ENCODE measurements at places on chromosomes 5 and 9.

DNA sequence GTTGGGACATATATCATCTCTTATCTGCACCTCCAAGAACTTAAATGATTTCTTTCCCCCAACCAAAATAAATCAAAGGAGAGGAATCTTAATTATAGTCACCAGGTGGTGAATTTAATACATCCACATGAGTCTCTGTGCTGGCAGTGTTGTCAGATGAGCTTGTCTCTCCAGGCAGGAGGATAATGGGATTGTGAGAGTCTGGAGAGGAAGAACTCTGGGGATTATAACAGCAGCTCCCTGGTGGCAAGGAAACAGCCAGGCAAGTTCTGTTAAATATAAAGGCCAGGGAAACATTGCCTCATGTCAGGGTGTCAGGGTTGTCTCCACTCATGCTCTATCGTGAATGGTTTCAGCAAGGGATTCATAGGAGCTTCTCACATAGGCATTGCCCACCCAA is 80.8 kb downstream of the TLR4 start:
- DNase-seq = no peak

GRCh38 chr9:79962836-79963235 is 391.1 kb downstream of the TLE4 start:
- no peak for DNase-seq

DNA sequence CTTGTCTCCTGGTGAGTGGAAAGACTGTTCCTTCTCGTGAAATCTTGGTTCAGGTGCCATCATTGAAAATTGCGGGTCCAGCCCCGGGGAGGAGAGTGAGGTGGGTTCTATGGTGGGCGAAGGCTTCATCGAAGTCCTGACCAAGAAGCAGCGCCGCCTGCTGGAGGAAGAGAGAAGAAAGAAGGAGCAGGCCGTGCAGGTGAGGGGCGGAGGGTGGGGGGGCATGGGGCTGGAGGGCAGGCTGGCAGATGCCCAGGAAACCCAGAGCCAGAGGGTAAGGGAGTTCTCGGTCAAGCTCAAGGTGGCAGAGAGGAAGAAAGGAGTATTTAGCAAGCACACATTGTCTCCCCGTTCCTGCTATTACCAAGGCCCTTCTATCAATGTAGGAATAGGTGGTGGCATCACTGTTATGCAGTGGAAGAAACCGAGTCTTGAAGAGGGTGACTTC is 24.3 kb upstream of the POMT1 start:
- DNase-seq = no peak

GRCh38 chr5:124738681-124739633 is 7.5 kb downstream of the ZNF608 start:
- no peak for DNase-seq

DNA sequence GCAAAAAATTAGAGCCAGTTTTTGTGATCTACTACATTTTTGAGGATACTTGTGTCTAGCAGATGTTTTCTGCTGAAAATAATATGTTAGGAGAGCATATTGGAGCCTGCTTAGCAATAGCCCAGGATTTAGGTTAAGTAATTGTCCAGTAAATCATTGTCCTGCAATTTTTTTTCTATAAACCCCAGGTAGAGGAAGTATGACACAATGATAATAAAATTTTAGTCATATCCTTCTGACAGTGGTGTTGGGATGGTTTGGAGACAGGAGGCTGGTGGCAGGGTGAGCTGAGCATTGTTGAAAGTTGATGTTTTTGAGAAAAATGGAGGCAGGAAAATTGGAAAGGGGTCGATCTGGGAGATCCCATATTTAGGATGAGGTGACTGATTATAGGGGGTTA is 3.5 kb downstream of the SNCAIP start:
- DNase-seq = no peak

GRCh38 chr9:86601697-86602096 is 247.5 kb upstream of the TUT7 start:
- DNase-seq = no peak

- no peak for DNase-seq
Measured at GRCh38 chr5:157485340-157485739, 25.3 kb downstream of the NIPAL4 start.

DNA sequence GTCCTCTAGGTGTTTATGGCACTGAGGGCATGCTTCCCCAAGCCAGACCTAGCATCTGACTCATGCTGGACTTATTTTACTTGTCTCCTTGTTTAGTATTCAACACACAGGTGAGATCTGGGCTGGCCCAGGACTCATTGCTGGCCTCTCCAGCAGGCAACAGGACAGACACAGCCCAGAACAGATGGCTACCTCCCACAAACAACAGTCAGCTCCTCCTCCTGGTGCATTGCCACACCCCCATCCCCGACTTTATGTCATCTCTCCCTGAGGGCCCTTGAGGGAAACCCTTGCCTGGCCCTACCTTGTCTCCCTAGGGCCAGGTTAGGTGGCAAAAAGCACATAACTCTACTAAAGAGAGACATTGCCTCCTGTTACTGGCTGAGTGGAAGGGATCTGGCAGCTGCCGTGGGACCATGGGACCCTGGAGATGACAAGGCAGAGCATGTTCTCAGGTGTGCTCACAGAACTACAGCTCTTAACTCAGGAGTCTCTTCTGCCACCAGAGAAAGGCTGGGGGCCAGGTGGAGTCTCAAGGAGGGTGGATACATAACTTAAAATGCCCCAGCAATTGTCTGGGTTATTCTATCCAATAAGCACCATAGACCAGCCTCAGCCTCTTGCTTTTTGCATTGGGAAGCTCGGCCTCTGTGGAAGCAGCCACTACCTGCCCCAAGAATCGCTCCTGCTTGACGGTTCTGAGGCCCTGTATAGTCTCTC is 2.3 kb downstream of the ACSL6 start:
- no peak for DNase-seq

- DNase-seq = no peak
Measured at GRCh38 chr5:180332051-180332517, 21.1 kb downstream of the GFPT2 start.

DNA sequence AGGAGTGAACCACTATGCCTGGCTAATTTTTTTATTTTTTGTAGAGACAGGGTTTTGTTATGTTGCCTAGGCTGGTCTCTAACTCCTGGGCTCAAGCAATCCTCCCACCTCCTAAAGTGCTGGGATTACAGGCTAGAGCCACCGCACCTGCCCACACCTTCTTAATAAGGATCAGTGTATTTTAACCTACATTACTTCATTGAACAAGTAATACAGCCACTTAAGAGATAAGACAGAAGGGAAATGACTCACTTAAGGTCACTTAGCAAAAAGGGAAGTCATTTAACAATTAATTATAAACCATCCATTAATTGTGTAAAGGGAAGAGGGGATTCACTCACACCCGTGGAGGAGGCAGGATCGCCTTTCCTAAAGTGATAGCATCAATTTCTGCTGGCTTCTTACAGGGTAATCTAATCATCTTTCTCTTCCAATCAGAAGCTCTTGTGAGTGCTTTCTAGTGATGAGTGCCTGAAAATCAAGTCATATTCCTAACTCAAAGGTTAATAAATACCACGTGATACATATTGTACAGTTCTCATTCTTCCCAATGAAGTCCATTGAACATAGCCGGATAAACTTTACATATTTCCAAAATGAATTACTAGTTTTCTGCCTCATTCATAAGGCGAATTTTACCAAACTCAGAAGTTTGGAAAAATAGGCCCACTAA is 3.5 kb downstream of the FBXW11 start:
- no peak for DNase-seq

- DNase-seq = no peak
Measured at GRCh38 chr5:109003928-109004327, 256.2 kb downstream of the FER start.

DNA sequence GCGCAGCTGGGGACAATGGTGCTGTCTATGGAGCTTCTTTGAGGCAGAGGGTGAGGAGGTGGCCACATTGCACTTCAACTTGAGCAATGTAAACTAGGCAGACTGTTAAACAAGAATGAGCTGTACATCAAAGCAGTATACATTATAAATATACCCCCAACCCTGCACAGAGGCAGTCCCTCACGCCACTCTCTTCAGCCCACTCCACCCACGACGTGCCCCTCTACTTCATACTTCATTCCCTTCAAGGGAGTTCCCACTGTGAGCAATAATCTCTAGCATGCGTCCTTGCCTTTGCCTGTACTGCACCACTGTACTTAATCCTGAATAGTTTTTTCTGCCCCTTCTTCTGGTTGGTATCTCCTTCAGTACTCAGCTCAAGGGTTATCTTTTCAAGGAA is 14.4 kb downstream of the TRPM3 start:
- no peak for DNase-seq

DNA sequence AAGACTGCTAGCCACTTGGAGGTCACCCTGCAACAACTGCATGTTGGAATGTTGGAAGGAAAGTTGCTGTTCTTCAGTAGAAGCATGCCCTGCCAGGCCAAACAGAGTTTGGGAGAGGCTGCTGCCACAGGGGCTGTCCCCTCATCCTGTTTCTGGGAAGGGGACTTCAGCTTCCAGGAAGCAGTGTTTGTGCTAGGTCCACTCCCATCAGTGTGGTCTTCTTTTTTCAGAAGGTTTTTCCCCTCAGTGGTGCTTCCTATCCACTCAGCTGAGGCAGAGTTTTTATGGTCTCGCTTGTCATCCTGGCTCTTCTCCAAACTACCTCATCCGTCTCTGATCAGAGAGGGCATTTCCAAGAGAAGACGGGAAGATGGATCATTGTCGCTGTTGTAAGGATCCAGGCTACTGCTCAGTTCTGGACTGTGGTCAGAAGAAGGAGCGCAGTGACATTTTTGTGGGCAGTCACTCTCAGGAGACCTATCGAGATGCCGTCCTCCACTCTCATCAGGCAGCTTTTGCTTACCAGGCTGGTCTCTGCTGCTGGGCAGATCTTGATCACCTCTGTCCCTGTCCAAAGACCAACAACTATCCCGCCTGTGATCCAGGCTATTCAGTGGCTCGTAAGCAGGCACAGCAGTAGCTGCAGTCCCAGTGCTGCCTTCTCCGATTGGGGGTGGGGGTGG is 97.8 kb upstream of the C5orf63 start:
- no peak for DNase-seq

DNA sequence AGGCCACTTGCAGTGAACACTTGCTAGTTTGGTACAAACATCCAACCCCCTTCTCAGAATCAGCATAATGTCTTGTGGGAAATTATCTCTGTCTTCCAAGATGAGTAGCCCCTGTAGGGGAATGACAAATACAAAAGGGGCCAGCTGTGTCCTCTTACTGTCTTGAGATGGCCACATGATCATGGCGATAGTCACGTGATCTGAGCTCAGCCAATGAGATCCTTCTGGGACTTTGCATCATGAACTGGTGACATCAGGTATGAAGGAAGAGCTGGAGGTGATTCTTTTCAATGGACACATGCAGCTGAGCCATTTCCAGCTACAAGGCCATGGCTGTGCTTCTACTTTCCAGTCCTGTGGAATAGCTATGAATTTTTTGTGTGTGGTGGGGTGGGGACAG is 206.3 kb downstream of the IRX1 start:
- no peak for DNase-seq

- DNase-seq = no peak
Measured at GRCh38 chr5:80411589-80412219, 3.8 kb downstream of the ZFYVE16 start.

DNA sequence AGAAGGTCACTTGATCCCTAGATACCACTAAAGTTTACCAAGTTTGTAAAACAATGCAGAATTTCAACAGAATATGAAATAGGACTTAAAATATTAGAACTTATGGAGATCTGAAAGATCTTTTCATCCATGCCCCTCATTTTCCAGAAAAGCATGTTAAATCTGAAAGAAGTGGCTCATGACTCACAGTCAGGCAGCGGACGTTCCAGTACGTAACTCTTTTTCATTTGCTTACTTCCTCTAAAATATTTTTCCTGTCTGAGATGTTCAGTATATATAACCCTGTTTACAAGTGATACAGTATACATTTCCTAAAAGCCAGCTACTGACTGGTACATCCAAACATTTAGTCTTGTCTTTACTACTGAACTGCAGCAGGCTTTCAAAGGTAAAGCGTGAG is 22.3 kb downstream of the FBXW2 start:
- DNase-seq = no peak

GRCh38 chr9:18473652-18474279 is at the start of gene ADAMTSL1:
Gene ADAMTSL1 (plus strand): TSS chr9:18474153. CDS start chr9:18474233, 80 bp downstream.
- no peak for DNase-seq

GRCh38 chr5:14226992-14227391 is 83.8 kb downstream of the TRIO start:
- no peak for DNase-seq

- no peak for DNase-seq
Measured at GRCh38 chr9:128629852-128630545, 26.6 kb downstream of the DYNC2I2 start.

GRCh38 chr5:56712895-56713591 is 102.3 kb upstream of the MAP3K1 start:
- no peak for DNase-seq

DNA sequence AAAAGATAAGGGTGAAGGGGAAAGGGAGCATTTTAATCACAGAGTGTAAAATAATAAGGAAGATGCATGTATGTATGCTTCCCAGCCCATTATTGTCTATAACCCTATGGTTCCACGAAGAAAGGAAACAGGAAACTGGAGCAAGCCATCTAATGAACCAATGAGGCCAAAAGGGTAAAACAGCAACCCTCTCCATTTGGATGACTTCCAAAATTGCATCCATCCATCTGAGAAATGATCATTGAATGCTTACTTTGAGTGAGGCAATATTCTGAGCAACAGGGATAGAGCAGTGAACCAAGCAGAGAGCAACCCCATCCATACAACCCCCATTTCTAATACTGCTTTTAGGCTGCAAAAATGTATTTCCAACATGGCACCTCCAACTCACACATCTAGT is 46.9 kb downstream of the ARL15 start:
- DNase-seq = no peak

GRCh38 chr5:99320436-99320835 is 391.6 kb upstream of the CHD1 start:
- DNase-seq = no peak

DNA sequence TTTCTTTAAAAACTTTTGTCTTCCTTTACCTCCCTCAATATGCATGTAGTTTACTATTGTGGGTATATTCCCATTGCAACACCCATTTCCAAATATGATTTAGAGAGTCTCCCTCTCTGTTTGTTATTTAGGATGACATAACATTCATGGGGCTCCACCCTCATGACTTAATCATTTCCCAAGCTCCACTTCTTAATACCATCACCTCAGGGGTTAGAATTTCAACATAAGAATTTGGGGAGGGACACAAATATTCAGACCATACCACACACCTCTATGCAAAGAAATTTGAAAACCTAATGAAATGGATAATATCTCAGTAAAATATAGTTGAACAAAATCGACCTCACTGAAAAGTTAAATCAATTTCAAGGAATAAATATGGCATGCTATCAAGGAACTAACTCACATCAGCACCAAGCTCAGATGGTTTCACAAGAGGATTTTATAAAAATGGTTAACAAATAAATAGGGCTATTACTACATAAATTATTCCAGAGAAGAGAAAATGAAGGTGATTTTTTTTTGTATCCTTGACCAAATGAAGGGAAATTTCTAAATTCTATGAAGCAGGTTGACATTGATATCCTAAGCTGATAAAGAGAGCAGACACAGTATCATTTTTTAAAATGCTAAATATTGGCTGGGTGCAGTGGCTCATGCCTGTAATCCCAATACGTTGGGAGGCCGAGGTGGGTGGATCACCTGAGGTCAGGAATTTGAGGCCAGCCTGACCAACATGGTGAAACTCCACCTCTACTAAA is 20.2 kb upstream of the UBTD2 start:
- no peak for DNase-seq

GRCh38 chr5:128763321-128763720 is 202.0 kb upstream of the SLC27A6 start:
- DNase-seq = no peak

GRCh38 chr5:16489322-16489791 is 23.8 kb upstream of the ZNF622 start:
- no peak for DNase-seq
